ENCODE measurements at places on chromosomes 5 and 9.

GRCh38 chr5:87524217-87524616, 111.5 kb upstream of the CCNH start:
- DNase-seq, result no peak

DNA sequence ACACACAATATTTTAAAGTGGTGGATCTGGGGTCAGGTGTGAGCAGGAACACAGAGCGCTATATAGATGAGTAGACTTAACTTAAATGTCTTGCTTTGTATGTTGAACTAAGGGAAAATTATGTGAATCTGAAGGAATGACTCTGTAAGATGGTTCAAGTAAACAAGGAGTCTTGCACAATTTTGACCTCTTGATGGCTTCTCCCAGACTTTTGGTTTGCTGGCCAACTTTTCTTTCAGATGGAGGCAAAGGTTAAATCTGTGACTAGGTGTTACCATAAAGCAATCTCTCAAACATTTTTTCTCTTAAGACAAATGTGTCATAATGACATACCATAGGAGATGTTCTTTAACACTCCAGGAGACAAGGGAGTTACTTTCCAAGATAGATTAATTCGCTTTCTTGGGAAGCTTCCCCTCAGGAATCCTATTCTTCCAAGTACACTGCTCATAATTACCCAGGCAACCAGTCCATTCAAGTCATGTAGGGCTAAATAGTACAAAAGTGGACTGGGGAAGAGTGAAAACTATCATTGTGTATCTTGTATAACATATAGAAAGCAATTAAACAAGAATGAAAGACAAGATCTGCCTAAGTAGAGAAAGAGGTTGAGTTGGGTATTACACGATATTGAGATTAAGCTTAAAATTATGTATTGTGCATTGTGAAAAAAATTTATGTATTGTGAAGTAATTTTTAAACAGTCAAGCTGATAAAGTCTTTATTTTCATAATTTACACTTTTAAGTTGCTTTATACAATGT, 60.3 kb upstream of the SLC27A6 start:
- no peak for DNase-seq

DNA sequence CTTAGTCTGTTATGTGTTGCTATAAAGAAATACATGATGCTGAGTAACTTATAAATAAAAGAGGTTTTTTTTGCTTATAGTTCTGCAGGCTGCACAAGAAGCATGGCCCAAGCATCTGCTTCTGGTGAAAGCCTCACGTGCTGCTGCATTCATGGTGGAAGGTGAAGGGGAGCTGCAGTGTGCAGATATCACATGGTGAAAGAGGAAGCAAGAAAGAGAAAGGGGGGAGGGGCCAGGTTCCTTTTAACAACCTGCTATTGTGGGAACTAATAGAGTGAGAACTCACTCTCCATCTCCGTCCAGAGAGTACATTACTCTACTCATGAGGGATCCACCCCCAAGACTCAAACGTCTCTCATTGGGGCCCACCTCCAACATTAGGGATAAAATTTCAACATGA, 12.5 kb upstream of the PARP8 start:
- no peak for DNase-seq

DNA sequence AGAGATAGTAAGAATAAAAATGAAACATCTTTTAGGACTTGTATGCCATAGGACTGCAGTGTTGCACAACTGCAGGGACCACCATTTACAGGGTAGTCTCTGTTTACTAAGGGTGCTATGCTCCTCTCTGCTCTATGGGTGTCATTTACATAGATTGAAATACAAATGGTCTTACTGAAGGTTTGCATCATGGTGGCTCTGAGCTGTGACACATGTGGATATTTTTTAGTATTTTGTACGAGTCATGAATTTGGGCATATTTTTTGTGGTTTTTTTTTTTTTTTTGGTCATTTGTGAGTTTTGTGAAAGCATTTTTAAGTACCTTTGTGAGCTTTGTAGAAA, 47.4 kb downstream of the CSNK1G3 start:
- no peak for DNase-seq

DNA sequence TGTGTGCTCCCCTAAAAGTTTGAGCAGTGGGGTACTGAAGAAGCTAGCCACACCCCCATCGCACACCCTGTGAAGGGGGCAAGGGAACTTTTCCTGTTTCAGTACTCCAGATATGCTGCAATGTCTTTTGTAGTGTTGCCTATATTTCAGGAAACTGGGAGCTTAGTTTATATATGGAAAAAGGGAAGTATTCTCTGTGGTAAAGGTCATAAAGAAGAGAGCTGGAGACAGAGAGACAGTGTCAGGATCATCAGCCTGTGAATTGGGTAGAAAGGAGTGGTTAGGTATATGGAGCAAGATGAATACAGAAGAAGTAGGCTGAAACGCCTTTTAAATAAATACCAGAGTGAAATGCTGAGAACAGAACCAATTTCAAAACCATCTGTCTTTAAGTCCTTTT, 82.2 kb upstream of the C9orf72 start:
- DNase-seq, result no peak

- DNase-seq, result no peak
Measured at GRCh38 chr5:44783634-44784315, 25.0 kb upstream of the MRPS30 start.

DNA sequence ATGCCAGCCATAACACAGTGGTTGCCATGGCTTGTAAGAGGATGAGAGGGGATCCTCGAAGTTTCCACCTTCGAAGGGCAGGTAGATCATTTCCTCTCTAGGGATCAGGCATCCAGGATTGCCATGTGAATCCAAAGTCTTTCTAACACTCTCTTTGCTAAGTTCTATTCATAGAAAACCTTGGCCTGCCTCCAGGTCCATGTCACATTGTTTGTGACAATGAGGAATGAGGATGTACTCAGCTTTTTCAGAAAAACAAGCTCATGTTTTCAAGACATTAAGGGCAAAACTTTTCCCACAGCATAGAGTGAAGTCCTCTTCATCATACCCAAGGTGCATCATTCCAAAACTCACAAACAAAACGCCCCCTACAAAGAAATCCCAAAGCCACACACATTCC, 19.6 kb downstream of the ESM1 start:
- DNase-seq, result no peak

- no peak for DNase-seq
Measured at GRCh38 chr5:87581661-87582060, 168.9 kb upstream of the CCNH start.

GRCh38 chr5:148623741-148624140, 30.6 kb downstream of the HTR4 start:
- no peak for DNase-seq

GRCh38 chr9:76855015-76855414, 50.9 kb downstream of the PRUNE2 start:
- DNase-seq, result no peak

DNA sequence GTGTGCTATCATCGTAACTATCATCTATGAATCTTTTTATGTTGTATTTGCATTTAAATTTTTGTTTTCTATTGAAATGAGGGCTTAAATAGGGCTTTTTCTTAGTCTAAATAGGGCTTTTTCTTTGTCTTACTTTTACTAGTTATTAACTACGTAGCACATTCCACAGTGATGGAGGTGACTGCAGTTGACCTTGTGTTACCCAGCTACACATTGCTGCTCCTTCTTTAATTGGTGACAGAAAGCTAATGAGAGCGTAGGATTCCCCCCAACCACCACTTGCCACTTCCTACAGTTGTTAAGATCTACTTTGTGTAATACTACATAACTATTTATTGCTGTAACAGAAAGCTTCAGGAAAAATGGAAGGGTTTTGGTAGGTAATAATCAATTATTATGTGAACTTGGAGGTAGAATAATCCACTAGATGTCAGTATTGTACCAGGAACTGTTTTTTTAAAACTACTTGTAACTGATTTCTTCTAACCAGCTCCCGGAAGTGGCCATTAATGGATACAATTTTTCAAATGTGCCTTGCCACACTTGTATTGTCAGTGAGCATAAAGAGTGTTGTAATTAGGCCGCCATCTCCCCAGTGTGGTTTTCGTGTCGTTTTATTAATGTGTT, 18.0 kb downstream of the MTRR start:
- peak; percentile 71 for DNase-seq

- no peak for DNase-seq
Measured at GRCh38 chr5:43427306-43427705, 15.1 kb upstream of the CCL28 start.

- no peak for DNase-seq
Measured at GRCh38 chr9:8783941-8784340, 984.4 kb upstream of the DMAC1 start.

- DNase-seq, result no peak
Measured at GRCh38 chr9:107615321-107615720, 125.8 kb upstream of the KLF4 start.

- no peak for DNase-seq
Measured at GRCh38 chr5:90690307-90690706, 131.7 kb downstream of the ADGRV1 start.

- DNase-seq, result no peak
Measured at GRCh38 chr9:21320465-21320864, 14.7 kb downstream of the KLHL9 start.

GRCh38 chr5:64530076-64530475, 24.3 kb downstream of the RGS7BP start:
- DNase-seq, result no peak

GRCh38 chr9:117779760-117780159, 75.6 kb downstream of the TLR4 start:
- DNase-seq, result no peak

- DNase-seq, result peak; percentile 13
Measured at GRCh38 chr5:43627028-43627427, 24.0 kb downstream of the NNT start.

- DNase-seq, result no peak
Measured at GRCh38 chr5:79544131-79544530, 30.2 kb upstream of the HOMER1 start.

GRCh38 chr9:121233906-121234831, 32.5 kb upstream of the RAB14 start:
- no peak for DNase-seq

- no peak for DNase-seq
Measured at GRCh38 chr9:113669522-113670115, 206.1 kb downstream of the RGS3 start.

- no peak for DNase-seq
Measured at GRCh38 chr9:124723352-124723751, 47.8 kb downstream of the NR6A1 start.

GRCh38 chr5:170749911-170750431, 33.6 kb upstream of the GABRP start:
- DNase-seq, result no peak

DNA sequence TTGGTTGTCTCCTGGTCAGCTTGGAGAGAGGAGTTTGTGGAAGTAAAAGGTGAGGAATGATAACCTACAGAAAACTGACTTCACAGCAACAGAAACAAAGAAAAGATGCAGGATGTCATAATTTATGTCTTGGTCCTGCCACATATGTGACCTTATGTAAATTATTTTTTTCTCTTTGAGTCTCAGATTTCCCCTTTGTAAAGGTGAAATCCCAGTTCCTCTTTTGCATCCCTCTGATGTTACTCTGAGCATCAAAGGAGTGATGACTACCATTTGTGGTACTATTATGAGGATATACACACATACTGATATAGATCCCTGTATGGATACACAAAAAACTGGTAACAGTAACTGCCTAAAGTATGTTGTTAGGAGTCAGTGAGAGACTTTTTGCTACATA, 1.4 kb upstream of the THG1L start:
- DNase-seq, result no peak

GRCh38 chr5:132110930-132111329, 37.3 kb downstream of the CSF2 start:
- no peak for DNase-seq

DNA sequence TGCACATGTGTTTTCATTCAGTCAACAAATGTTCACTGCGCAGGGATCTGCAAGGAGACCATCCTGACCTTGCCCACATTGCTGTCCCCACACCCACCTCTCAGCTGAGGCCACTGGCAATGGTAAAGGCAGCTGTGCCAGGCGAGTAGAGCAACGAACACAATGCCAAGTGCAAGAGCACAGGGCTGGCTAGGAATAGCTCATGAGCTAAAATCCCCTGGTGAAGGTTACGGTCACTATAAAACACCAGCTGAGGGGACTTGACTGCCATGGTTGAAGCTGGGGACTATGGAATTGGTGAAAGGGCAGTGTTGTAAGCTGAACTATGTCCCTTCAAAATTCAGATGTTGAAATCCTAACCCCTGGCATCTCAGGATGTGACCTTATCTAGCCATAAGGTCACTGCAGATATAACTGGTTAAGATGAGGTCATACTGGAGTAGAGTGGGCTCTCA, 96.1 kb downstream of the OTULIN start:
- no peak for DNase-seq

GRCh38 chr5:95102080-95102479, 182.8 kb downstream of the MCTP1 start:
- DNase-seq, result no peak

DNA sequence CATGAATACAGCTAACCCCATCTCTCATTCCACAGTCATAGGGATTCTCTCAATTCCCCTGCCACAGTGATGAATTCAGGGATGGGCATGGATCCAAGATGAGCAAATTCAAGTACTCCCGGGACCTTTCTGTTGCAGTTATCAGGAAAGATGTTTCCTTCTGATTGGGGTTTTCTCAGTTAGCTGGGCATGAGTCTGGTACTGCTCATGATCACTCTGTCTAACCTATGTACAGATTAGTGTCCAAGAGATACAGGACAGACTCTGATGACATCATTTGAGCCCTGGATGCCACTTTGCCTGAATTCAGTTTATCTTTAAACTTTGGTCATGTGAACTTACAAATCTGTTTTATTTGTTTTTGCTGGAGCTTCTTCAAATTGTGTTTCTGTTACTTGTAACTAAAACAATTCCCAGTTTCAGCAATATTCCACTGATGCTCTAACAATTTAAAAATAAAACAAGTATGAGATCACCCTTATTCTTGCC, 257.7 kb upstream of the KLF9 start:
- no peak for DNase-seq

- DNase-seq, result no peak
Measured at GRCh38 chr9:106172265-106172664, 477.9 kb downstream of the TMEM38B start.

DNA sequence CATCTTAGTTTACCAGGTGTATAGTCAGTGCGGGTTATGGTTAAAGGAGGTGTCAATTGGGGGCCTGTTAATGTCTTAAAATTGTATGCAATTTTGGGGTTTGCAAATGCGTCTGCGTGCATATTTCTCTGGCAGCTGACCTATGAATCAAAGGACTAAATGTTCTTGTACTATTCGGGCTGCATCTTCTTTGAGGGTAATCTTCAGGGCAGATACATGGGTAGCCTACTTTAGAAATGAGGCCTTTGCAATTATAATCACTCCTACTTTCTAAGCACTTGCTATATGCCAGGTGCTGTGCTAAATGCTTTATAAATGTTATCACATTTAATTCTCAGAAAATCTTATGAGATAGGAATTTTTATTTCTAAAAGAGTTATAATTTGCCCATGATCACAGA, 58.2 kb downstream of the NDFIP1 start:
- no peak for DNase-seq

Data from globus pallidus (tissue), 1 donor.